ENCODE measurements at places on chromosomes 4 and X. TPM values are rescaled to one million over a fixed set of nuclear protein-coding genes. Genes with fewer than 3 reads are reported as not detected.

The HTR2C gene
- not detected for total RNA-seq

DNA sequence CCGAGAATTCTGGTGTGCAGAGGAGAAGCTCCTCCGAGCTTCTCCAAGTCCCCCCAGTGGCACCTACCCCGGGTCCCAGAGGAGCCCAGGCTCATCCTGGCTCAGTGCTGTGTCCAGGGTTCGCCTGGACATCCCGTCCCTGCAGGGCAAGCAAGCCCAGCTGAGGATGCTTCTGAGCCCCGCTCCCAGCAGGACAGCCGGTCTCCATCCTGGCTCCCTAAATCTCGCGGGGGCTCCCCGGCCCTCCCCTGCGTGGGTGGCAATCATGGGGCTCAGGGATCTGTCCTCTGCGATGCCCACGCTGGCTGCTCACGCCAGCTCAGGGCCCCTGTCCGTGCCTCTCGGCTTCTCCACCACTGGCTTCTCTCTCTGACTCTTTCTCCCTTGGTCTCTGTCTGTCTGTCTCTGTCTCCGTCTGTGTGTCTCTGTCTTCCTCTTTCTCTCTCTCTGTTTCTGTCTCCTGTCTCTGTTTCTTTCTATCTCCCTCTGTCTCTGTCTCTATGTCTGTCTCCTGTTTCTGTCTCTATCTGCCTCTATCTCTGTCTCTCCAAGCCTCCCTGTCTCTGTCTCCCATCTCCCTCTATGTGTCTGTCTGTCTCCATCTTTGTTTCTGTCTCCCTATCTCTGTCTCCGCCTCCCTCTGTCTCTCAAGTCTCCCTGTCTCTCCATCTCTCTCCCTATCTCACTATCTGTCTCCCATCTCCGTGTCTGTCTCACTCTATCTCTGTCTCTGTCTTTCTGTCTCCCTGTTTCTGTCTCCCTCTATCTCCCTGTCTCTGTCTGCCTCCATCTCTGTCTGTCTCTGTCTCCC is 27.8 kb upstream of the SLC25A6 start:
- no peaks in the 10 kb centered on the region for H3K27me3 ChIP-seq
- H3K4me1 ChIP-seq = no peaks in the 10 kb centered on the region
- H3K4me3 ChIP-seq = no peak overlapping the region
- no peak for DNase-seq
- H3K36me3 ChIP-seq = peaks cover 15% of the 10 kb centered on the region

The VCX3B gene
- not detected for total RNA-seq

GRCh38 chrX:125681058-125681457 is 361.4 kb downstream of the TEX13C start:
- H3K4me3 ChIP-seq = no peak overlapping the region
- no peaks in the 10 kb centered on the region for H3K36me3 ChIP-seq
- no peak overlapping the region for H3K27ac ChIP-seq
- H3K27me3 ChIP-seq = no peaks in the 10 kb centered on the region
- H3K4me1 ChIP-seq = no peaks in the 10 kb centered on the region

DNA sequence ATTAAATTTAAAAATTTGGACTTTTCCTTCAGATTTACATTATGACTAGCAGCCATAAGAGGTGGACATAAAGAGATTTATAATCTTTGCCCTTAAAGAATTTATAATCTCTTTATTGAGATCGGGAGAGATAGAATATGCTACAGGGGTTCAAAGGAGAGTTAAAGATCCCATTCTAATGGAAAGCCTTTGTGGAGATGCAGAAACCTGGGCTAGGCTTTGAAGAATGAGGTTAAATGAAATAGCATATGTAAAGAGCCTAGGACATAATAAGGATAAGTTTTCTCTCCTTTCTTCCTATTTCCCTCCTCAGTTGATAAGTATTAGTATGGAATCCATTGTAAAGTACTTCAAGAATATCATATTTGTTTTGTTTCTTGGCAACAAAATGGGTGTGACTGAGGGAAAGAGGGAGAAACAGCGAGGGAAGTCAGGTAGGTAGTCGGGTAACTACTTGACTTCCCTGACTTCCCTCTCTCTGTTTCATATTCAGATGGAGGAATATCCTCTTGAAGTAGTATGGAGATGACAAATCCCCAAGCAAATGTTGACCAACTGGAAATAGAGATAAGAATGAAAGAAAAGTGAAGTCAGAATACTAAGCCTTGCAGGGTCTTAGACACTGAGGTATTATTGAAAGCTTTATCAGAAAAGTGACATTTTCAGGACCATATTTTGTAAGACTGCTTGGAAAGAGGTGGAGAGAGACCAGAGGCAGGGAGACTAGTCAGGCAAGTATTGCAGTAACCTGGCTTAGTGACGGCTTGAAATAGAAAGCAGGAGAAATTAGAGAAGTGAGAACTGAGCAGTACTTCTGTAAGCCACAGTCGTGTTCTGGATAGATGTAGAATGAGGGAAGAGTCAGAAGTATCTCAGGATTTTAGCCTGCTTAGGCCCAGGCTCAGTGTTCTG is 82.9 kb downstream of the PDLIM5 start:
- no peak overlapping the region for H3K4me3 ChIP-seq
- no peaks in the 10 kb centered on the region for H3K27me3 ChIP-seq
- H3K4me1 ChIP-seq = no peaks in the 10 kb centered on the region

The TDO2 gene
- not detected for total RNA-seq

- H3K4me1 ChIP-seq = no peaks in the 10 kb centered on the region
- DNase-seq = no peak
- no peaks in the 10 kb centered on the region for H3K27me3 ChIP-seq
Observed at GRCh38 chr4:176767183-176767582, 25.5 kb downstream of the VEGFC start.

- no peak overlapping the region for H3K27ac ChIP-seq
- no peaks in the 10 kb centered on the region for H3K36me3 ChIP-seq
- DNase-seq = no peak
- H3K4me3 ChIP-seq = no peak overlapping the region
Observed at GRCh38 chrX:25976683-25977310, 161.3 kb upstream of the MAGEB18 start.

GRCh38 chr4:184697956-184698355 is 35.9 kb downstream of the CENPU start:
- no peak overlapping the region for H3K27ac ChIP-seq
- DNase-seq = no peak
- H3K4me3 ChIP-seq = no peak overlapping the region
- H3K4me1 ChIP-seq = no peaks in the 10 kb centered on the region
- H3K27me3 ChIP-seq = no peaks in the 10 kb centered on the region
- H3K36me3 ChIP-seq = peaks cover 9% of the 10 kb centered on the region

GRCh38 chrX:38320819-38321218 is 6.5 kb downstream of the RPGR start:
- H3K4me1 ChIP-seq = no peaks in the 10 kb centered on the region
- H3K4me3 ChIP-seq = no peak overlapping the region
- DNase-seq = no peak
- H3K36me3 ChIP-seq = no peaks in the 10 kb centered on the region
- H3K27ac ChIP-seq = no peak overlapping the region

The ADH1B gene
- not detected for total RNA-seq

The RNF175 gene
- 11.1 TPM for total RNA-seq

GRCh38 chrX:15043538-15043937 is 170.3 kb downstream of the MOSPD2 start:
- no peaks in the 10 kb centered on the region for H3K27me3 ChIP-seq
- no peaks in the 10 kb centered on the region for H3K4me1 ChIP-seq
- no peak overlapping the region for H3K27ac ChIP-seq
- no peak for DNase-seq
- H3K36me3 ChIP-seq = no peaks in the 10 kb centered on the region
- no peak overlapping the region for H3K4me3 ChIP-seq

- H3K27ac ChIP-seq = no peak overlapping the region
- no peak overlapping the region for H3K4me3 ChIP-seq
- DNase-seq = no peak
- H3K27me3 ChIP-seq = no peaks in the 10 kb centered on the region
- no peaks in the 10 kb centered on the region for H3K36me3 ChIP-seq
Observed at GRCh38 chrX:123475068-123475724, 257.7 kb downstream of the THOC2 start.

- no peaks in the 10 kb centered on the region for H3K27me3 ChIP-seq
- H3K4me3 ChIP-seq = no peak overlapping the region
- no peak for DNase-seq
- H3K27ac ChIP-seq = no peak overlapping the region
- no peaks in the 10 kb centered on the region for H3K4me1 ChIP-seq
Observed at GRCh38 chrX:40887476-40887875, 152.1 kb upstream of the MED14 start.

The RAI2 gene
- 2.8 TPM for total RNA-seq

- H3K36me3 ChIP-seq = no peaks in the 10 kb centered on the region
- no peaks in the 10 kb centered on the region for H3K27me3 ChIP-seq
- DNase-seq = no peak
- no peaks in the 10 kb centered on the region for H3K4me1 ChIP-seq
- H3K4me3 ChIP-seq = no peak overlapping the region
Observed at GRCh38 chrX:15988661-15989603, 134.3 kb upstream of the AP1S2 start.

GRCh38 chr4:3246458-3247398 is 2.2 kb upstream of the MSANTD1 start:
- no peaks in the 10 kb centered on the region for H3K27me3 ChIP-seq
- no peaks in the 10 kb centered on the region for H3K36me3 ChIP-seq
- no peak overlapping the region for H3K4me3 ChIP-seq
- peaks cover 4% of the 10 kb centered on the region for H3K4me1 ChIP-seq

The RNF4 gene
- 80.7 TPM for total RNA-seq

- H3K4me3 ChIP-seq = no peak overlapping the region
- H3K27me3 ChIP-seq = no peaks in the 10 kb centered on the region
- H3K36me3 ChIP-seq = no peaks in the 10 kb centered on the region
- no peak for DNase-seq
- no peak overlapping the region for H3K27ac ChIP-seq
- no peaks in the 10 kb centered on the region for H3K4me1 ChIP-seq
Observed at GRCh38 chr4:152988721-152989553, 52.8 kb downstream of the FHDC1 start.

The SLC10A7 gene
- total RNA-seq = 16.9 TPM

- H3K4me3 ChIP-seq = no peak overlapping the region
- H3K4me1 ChIP-seq = no peaks in the 10 kb centered on the region
- H3K36me3 ChIP-seq = no peaks in the 10 kb centered on the region
- no peak for DNase-seq
- no peak overlapping the region for H3K27ac ChIP-seq
Observed at GRCh38 chr4:40419231-40419912, 84.2 kb downstream of the CHRNA9 start.

The MCF2 gene
- 0.20 TPM for total RNA-seq

DNA sequence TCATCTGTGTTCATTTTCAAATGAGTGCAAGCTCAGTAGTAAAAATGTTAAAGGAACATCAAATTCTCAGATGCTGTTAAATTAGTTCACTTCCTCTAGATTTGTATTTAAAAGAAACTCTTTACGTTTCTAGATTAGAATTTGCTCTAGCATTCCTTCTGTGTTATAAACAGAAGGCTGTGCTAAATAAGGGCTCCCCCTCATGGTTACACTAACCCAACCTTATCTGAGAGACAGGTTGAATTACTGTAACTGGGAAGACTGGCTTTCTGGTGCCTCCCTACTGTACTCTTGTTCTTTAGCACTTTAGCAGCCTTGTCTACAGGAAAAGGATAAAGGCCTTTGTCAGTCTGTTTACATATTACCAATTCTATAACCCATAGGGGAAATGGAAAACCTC is 56.8 kb downstream of the RXFP1 start:
- H3K36me3 ChIP-seq = no peaks in the 10 kb centered on the region
- H3K27ac ChIP-seq = no peak overlapping the region
- H3K4me3 ChIP-seq = no peak overlapping the region
- no peaks in the 10 kb centered on the region for H3K4me1 ChIP-seq
- no peak for DNase-seq
- no peaks in the 10 kb centered on the region for H3K27me3 ChIP-seq

The TMPRSS11B gene
- total RNA-seq = not detected

The SULT1E1 gene
- not detected for total RNA-seq

The AFP gene
- not detected for total RNA-seq

The KIAA1210 gene
- total RNA-seq = not detected

The C1QTNF7 gene
- total RNA-seq = not detected

DNA sequence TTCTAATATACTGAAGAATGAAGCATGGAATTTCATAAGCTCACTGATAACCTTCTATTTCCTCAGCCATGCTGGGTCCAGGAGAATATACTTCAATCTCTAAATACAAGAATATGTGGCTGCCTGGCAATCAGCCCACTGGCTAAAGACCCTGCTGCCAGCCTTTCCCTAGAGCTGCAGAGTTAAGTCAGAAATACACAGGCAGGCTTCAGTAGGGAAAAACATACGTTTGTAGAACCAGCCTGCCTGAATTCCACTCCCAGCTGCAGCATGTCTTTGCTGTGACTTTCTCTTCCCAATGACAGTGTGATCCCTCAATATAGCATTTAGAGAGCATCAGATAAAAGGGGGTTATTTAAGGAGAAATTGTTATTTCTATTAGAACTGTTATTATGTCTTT is 289.1 kb downstream of the PCDH19 start:
- H3K27ac ChIP-seq = no peak overlapping the region
- H3K27me3 ChIP-seq = no peaks in the 10 kb centered on the region
- H3K4me1 ChIP-seq = no peaks in the 10 kb centered on the region
- no peak overlapping the region for H3K4me3 ChIP-seq
- no peaks in the 10 kb centered on the region for H3K36me3 ChIP-seq

DNA sequence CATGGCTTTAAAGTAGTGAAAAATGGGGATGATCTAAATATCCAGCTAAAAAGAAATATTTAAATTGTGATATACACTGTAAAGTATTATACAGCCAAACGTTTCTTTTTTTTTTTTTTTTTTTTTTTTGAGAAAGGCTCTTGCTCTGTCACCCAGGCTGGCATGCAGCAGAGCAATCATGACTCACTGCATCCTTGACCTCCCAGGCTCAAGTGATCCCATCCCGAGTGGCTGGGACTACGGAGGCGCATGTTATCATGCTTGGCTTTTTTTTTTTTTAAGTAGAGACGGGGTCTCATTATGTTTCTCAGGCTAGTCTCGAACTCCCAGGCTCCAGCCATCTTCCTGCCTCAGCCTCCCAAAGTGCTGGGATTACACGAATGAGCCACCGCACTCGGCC is 17.1 kb downstream of the SMIM14 start:
- DNase-seq = no peak
- no peaks in the 10 kb centered on the region for H3K4me1 ChIP-seq
- H3K27me3 ChIP-seq = no peaks in the 10 kb centered on the region
- no peak overlapping the region for H3K27ac ChIP-seq
- H3K4me3 ChIP-seq = no peak overlapping the region
- H3K36me3 ChIP-seq = no peaks in the 10 kb centered on the region

GRCh38 chrX:34365471-34365870 is 233.4 kb upstream of the FAM47A start:
- no peaks in the 10 kb centered on the region for H3K36me3 ChIP-seq
- DNase-seq = no peak
- no peaks in the 10 kb centered on the region for H3K27me3 ChIP-seq
- no peak overlapping the region for H3K4me3 ChIP-seq
- no peak overlapping the region for H3K27ac ChIP-seq
- H3K4me1 ChIP-seq = no peaks in the 10 kb centered on the region

Data from naive thymus-derived CD4-positive, alpha-beta T cell (primary cell).